ENCODE measurements at places on chromosomes 2 and 18.

GRCh38 chr2:107810734-107811133, 16.0 kb upstream of the RGPD4 start:
- no peak for DNase-seq

GRCh38 chr2:54254180-54254579, 1.8 kb downstream of the TSPYL6 start:
- DNase-seq: no peak

GRCh38 chr2:33104726-33105125, 158.0 kb downstream of the LTBP1 start:
- DNase-seq: no peak

DNA sequence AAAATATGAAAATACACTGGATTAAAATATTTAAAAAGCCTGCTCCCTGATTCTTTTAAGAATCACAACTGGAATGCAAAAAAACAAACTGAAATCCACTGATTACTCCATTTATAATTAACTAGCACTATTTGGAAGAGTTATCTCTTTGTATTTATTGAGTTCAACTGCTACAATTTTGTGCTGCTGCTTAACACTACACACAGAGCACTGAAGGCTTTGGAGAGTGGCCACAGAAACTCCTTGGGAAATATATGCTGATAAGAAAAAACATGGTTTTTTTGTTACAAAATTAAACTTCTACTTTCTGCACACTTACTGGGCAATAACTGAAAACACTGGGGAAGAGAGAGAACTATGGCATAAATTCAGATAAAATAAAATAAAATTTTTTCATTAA, 19.8 kb upstream of the BZW1 start:
- no peak for DNase-seq

- no peak for DNase-seq
Measured at GRCh38 chr2:620471-621302, 56.5 kb downstream of the TMEM18 start.

DNA sequence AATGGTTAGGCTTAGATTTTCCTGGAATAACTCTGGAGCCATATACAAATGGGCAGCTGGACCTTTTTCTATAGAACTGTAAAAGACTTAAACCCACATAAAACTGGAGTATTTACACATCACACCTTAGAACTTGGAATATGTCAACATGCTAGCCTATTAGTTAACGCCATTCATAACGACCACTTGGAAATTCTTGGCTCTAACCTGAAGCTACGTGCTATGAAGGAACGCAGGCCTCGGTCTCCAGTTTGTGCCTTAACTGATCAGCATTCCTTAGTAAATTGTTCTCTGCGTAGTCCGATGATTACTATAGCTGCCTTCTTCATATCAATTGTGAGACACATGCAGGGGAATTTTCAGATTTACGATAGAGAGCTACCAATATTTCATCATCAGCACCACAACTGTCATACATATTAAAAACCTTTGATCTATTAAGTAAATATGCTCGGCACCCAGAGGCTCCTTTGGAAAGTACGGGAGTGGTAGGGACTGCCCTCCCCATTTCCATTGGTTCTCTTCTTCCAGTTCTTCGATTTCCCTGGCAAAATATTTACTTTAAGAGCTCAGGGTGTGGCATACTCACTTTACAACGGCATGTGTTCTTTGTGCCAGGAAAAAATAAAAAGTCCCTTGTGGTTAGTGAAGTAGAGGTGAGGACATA, 17.5 kb upstream of the CCL20 start:
- DNase-seq: no peak

- no peak for DNase-seq
Measured at GRCh38 chr18:44876755-44877154, 196.1 kb downstream of the SETBP1 start.

DNA sequence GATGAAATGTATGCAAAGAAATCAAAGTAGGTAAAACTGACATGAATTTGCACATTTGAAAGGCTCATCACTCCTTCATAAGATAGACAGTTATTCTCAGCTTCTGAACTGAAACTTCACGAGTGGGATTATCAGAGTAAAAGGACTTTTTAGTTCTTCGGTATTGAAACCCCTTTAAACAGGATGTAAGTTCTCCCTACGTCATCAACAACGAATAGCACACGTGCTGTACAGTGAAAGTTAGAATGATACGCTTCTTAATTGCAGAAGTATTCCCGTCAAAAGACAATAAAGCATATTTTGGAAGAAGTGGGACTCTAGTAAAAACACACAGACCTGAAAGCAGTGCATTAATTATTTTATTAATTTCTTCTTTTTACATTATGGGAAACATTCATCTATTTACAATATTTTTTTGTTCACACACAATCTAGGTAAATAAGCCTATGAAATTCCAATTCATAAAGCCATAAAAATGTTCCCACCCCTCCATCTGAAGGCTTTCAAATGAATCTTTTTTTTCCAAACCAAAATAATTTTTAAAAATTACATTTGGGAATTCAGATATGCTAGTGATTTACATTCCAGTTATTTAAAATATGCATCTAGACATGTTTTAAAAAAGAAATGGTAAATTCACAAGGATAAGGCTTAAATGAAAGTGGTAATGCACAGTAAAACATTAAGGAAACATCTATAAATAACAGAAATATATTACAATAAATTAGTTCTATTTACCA, 45.9 kb downstream of the TGIF1 start:
- DNase-seq: no peak

DNA sequence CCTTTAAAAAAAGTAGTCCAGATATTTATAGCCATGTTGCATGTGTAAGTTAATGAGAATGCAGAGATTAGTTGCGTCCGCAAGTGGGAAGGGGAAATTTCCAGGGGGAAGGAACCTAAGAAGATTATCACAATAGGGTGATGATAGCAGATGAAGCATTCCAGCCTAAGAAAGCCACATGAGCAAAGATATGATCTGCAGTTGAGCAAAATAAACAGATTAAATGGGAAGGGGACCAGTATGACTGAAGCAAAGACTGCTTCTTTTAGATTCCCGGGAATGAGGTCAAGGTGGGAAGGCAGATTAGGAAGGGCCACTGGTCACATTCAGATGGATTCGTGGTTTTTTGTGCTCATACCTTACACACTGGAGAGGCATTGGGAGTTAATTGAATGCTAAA, 154.6 kb upstream of the CDH2 start:
- DNase-seq: no peak

DNA sequence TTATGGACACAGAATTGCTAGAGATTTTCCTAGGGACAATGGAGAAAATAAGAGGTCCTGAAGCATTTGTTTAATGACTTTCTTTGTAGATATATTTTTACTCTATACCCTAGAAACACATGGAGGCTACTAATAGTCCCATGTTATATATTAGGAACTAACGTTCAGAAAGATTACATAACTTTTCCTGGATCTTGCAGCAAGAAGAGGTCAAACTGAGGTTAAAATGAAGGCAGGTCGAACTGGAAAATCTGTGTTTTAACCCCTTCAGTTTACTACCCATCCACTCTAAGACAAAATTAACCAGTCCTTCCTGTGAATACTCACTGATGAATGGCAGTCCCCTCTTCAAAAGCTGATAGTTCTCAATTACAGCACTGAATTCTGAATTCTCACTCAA, 1415.8 kb upstream of the CELF4 start:
- peak; percentile 17 for DNase-seq

DNA sequence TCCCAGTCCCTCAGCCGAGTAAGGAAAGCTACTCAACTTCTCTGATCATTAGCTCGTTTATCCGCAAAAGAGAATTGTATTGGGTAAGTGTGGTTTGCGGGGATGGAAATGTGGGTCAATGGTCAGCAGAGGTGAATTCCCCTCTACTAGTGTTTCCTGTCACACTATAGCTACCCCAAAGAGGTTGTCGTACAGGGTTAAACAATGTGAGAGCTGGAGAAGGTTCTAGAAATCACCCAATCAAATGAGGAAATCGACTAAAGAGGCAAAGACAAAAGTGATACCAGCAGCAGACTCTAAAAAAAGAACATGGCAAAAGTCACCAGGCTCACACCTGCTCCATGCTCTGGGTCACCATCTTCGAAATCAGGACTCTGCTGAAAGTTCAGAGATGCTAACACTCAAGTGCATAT, 144.7 kb upstream of the ITGA4 start:
- no peak for DNase-seq

GRCh38 chr2:79082987-79083386, 4.8 kb downstream of the REG1B start:
- no peak for DNase-seq

- DNase-seq: no peak
Measured at GRCh38 chr2:143877056-143877455, 642.9 kb downstream of the ZEB2 start.

- DNase-seq: no peak
Measured at GRCh38 chr2:73908689-73909652, 16.2 kb downstream of the ACTG2 start.

DNA sequence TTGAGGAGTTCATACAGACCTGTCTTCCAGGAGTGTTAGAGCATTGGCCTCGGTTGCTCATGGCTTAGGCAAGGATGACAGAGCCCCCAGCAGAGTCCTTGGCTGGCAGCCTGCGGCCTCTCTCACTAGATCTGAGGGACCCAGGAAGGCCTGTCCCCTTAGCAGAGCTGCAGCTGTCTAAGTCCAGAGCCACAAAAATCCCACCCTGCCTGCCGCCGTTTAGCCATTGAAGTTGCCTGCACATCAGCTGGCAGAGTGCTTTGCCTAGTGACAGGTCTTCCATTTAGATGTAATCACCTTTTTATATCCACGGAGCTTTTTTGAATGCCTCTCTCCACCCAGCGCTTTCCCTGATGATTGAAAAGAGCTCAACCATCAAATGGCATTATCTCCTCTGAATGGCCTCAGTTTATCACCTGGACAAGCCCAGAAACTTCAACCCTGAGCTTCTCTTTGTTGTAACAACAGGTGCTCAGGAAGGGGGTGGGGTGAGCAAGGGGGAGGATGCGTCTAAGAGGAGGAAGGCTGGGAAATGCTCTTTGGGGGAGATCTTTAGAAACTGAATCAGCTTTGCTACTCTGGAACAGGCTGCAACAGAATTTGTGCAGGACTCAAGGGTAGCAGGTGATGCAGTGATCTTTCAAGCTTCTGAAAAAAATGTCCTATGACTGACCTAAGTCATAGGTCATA, 71.9 kb downstream of the TNP1 start:
- no peak for DNase-seq

DNA sequence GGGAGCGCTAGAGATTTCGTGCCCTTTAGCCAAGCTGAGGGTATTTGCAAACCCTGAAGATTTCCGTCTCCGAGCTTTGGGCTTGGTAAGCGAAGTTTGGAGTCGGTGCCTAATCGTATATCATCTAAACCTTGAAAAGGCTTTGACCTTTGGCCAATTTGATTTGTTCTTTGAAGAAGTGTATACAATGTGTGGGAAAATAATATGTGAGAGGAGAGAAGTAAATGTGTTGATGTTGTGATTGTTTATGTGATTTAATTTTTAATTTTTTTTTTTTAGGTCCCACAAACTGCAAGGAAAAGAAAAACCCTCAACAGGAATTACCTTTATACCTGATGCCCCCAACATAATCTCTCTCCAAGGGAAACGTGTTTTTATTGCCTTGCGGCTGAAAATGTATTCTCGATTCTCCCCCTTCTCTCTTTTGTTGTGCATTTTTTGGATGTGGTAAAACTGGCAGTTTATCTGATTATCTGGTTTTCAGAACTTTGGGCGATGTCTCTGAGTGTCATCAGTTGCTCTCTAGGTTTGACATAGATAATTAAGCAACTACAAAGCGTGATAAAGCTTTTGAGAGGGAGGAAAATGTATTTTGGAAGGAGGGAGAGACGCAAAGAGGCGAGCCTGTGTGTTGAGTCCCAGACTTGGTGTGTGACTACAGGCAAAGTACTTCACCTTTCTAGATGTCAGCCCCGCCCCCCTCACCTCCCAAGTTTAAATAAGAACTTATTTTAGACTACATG, 912 bp upstream of the FBXO11 start:
- DNase-seq: peak; percentile 15

GRCh38 chr2:204931562-204931961, 386.3 kb downstream of the PARD3B start:
- peak; percentile 44 for DNase-seq

GRCh38 chr2:70935468-70936164, at the start of gene ATP6V1B1:
ATP6V1B1 (plus strand) TSS chr2:70935900; CDS start chr2:70935955, 55 bp downstream.
- no peak for DNase-seq

DNA sequence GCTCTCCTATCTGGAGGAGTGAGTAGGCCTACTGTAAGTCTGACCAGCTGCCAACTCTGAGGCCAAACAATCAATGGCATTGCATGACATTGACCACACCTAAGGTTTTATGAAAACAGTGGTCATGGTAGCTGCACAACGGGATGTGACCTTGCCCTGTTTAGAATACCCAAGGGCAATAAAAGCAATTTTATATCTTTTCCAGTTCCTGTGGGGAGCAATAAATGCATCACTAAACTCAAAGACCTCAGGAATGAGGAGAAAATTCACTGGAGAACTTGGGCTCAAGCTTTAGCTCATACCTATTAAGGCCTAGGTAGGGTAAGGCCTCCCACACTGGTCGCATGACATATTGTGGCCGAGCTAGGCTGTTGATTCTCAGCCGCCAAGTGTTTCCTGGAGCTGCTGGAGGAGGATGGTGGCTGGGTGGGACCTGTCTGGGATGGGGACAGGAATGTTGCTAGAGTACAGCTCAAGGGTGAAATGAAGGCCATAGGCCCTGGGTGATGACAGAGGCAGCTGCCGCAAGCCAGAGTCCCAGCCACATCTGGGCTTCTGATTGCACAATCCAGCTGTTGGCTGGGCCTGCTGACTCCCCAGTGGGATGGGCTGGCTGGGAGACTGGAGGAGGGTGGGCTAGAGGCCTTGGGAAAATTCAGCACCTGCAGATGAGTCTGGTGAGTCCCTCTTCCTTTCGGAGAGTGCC, 313.7 kb downstream of the CYP26B1 start:
- DNase-seq: no peak

DNA sequence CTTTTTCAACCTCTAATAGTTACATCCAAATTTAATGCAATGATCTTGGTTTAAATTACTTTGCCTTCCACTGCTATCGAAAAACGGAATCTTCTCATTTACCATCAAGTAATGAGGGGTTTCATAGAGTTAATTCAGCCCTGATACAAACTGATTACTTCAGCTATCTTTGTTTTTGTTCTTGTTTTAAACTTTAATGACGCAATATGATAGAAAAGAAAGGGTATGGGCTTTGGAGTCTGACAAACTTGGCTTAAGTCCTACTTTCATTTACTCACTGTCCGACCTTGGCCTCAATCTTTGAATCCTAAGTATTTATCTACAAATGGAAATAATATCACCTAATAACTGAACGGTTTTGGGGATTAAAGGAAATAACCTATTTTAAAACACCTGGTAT, 16.1 kb downstream of the ADAM17 start:
- no peak for DNase-seq

GRCh38 chr2:202327858-202328257, 48.3 kb upstream of the BMPR2 start:
- DNase-seq: peak; percentile 61

DNA sequence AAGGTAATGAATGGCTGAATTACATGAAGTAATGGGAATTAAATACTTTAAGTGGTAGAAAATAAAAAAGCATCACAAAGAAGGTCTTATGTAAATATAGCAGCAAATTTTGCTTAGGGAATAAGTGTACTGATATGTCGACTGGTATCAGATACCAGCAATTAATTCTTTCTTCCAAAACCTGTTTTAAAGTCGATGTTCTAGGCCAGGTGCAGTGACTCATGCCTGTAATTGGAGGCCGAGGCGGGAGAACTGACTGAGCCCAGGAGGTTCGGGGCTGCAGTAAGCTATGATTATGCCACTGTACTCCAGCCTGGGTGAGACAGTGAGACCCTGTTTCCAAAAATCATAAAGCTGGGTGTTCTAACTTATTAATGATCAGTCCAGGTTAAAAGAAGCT, 30.3 kb downstream of the SP3 start:
- no peak for DNase-seq

Data from umbilical cord (tissue), 2 donors.